ENCODE measurements at places on chromosomes 12 and 14. TPM values are rescaled to one million over a fixed set of nuclear protein-coding genes. Genes with fewer than 3 reads are reported as not detected.

DNA sequence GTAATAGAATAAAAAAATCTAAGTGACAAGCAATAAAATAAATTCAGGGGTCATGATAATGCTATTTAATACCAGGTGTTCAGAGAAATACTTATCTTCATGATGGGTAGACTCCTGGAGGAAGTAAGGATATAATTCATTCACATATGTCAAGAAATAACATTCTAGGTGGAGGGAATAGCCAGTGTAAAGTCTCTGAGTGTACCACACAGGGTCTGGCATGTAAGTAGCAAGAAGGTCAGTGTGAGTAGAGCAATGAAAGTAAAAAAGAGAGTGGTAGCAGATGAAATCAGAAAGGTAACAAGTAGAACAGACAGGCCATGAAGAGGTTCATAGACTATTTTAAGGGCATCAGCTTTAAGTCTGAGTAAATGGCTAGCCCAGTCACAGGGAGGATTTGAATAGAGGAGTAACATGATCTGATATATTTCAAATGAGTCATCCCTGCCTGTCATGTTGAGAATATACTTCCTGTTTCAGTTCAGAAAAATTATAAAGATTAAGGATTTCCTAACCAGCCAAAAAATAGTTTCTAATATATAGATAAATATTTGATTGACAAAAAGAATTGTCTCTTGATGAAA lies 519.9 kb downstream of the C12orf50 start:
- peak; percentile 5 for DNase-seq

GRCh38 chr12:58452546-58452945 lies 467.8 kb downstream of the LRIG3 start:
- DNase-seq, result no peak

GRCh38 chr12:32390572-32391219 lies 8.7 kb upstream of the FGD4 start:
- peak; percentile 14 for DNase-seq

LAG3 gene
- total RNA-seq, result 4.1 TPM

MYO1H gene
- total RNA-seq, result not detected

TRHDE gene
- not detected for total RNA-seq

DNA sequence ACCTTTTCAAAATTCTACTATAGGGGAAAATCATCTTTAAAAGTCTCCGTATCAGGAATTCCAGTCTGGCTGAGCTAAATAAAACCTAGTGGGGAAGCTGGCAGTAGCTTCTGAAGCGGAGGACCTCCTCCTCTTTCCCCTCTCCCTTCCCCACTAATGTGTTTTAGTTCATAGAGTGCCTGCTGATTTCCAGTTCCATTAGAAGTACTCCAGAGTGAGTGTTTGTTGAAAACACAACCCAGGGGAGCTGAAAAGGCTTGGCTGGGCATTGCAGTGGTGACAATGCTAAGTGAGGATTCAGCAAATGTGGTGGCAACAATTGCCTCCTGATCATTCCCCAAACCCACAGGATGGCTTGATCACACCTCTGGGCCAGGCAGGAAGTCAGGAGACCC lies 144.2 kb upstream of the FRMD6 start:
- DNase-seq, result peak; percentile 16

ACOT6 gene
- not detected for total RNA-seq

GRCh38 chr12:42472376-42472775 lies 117.2 kb downstream of the PRICKLE1 start:
- DNase-seq, result no peak

- no peak for DNase-seq
Observed at GRCh38 chr12:39959031-39959430, 146.8 kb downstream of the SLC2A13 start.

PIWIL1 gene
- not detected for total RNA-seq

DNA sequence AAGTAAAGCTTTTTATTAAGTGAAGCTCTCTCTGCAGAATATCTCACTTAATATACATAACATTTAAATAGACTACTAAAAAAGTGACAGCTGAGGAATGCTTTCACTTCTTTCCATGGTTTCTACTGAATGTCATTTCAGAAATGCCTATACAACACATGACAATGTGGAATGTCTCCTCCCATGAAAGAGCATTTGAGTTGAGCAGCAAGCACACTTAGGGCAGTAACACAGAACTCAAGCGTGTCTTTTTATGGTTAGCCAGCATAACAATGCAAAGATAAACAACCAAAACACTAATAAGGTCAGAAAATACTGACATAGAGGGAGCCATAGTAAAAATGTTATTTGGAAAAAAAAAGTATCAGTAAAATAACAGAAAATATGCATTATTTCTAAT lies 9.4 kb downstream of the PPP1R12A start:
- DNase-seq, result no peak

TTC7B gene
- 86.4 TPM for total RNA-seq

- DNase-seq, result no peak
Observed at GRCh38 chr14:30115756-30116155, 188.1 kb upstream of the PRKD1 start.

- no peak for DNase-seq
Observed at GRCh38 chr14:99929601-99930000, 135.6 kb upstream of the EVL start.

GRCh38 chr12:6943722-6944380 lies at the start of the genes C12orf57 and RNU7-1:
TSS of gene C12orf57 (plus strand) at chr12:6944022. CDS start at chr12:6944122, 100 bp downstream.
TSS of gene RNU7-1 (plus strand) at chr12:6943816.
- DNase-seq, result peak; percentile 93

- DNase-seq, result no peak
Observed at GRCh38 chr12:119258149-119258548, 76.4 kb upstream of the CCDC60 start.

DNA sequence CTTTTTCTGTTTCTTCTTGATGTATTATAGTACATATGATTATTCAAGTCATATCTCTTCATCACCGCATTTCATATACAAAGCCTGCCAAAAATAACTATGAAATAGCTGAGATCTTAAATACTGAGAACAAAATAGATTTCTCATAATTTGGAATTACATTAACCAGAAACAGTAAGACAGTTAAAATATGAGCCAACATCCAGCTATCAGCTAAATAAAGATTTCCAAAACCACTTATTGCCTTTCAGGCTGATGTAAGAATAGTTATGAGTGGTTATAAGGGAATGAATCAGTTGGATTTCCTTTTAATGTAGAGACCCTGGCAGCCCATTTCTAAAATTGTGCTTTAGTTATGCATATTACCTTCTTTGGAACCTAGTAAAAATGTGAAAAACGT lies 47.4 kb downstream of the TMEM117 start:
- no peak for DNase-seq

NRXN3 gene
- total RNA-seq, result 4.2 TPM

DNA sequence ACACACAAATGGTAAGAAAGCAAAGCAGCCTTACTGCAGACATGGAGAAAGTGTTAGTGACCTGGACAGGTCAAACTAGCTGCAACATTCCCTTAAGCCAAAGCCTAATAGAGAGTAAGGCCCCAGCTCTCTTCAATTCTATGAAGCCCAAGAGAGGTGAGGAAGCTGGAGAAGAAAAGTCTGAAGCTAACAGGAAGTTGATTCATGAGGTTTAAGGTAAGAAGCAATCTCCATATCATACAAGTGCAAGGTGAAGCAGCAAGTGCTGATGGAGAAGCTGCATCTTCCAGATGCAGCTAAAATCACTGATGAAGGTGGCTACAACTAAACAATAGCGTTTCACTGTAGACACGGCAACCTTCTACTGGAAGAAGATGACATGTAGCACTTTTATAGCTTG lies 53.5 kb downstream of the PPP1R12A start:
- DNase-seq, result no peak

NYNRIN gene
- 42.8 TPM for total RNA-seq

ITGB7 gene
- not detected for total RNA-seq

DNA sequence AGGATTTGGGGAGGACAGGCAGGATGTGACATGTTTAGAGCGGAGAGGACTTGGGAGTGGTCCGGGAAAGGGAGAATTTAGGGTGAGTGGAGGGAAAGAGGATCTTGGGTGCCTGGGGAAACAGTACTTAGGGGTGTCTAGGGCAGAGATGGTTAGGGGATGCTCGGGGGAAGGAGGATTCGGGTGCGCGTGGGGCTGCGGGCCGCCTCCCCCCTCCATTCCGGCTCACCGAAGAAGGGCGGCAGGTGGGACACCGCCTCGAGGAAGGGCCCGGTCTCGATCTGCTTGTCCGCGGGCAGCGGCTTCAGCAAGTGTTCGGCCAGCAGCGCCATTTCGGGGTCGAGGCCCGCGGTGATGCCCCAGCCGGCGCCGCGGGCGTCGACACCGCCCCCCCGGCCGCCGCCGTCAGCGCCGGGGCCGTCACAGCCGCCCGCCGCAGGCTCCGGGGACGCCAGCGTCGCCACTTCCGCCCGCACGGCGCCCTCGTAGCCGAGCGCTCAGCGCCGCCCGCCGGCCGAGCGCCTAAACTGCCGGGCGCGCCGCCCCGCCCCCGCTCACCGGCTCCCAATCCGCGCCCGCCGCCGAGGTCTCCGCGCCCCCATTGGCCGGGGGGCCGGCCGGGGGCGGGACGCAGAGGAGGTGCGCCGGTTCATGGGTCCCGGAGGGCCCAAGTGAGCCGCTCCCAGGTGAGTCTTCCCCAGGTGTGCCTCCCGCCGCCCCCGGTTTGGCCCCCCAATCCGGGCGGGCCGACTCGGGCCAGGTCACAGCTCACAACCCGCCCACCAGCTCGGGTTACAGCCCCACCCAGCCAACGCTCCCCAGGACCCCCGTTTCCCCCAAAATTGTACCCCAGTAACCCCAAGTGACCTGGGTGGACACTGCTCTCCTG lies at the start of gene GLTP:
GLTP (minus strand) TSS at position 499 of the 889 bp plus-strand sequence; CDS start at position 332, 167 bp downstream.
- peak; percentile 80 for DNase-seq

- no peak for DNase-seq
Observed at GRCh38 chr12:13749389-13749788, 232.0 kb downstream of the GRIN2B start.

- DNase-seq, result no peak
Observed at GRCh38 chr12:28866296-28866695, 282.8 kb upstream of the FAR2 start.

DNA sequence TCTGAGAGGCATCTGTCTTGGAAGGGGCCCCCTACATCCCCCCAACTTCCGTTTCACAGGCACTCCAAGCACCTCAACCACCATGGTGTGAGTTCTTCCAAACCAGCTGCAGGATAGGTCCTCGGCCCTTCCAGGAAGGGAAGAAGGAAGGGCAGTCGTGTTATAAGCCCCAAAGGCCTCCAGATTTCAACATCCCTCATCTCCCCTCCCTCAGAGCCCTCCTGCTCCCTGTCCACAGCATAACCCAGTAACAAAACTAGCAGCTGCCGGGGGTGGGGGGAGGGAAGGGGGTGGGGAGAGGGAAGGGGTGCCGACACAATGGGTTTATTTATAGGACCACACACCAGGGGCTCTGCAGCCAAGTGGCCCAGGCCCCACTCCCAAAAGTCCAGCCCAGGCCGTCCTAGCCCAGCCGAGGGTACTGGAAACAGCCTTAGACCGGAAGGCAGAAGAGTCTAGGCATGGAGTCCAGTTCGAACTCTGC lies 18.3 kb downstream of the NCKAP5L start:
- no peak for DNase-seq

GRCh38 chr12:57019983-57020719 lies 3.8 kb upstream of the TAC3 start:
- DNase-seq, result no peak

DNA sequence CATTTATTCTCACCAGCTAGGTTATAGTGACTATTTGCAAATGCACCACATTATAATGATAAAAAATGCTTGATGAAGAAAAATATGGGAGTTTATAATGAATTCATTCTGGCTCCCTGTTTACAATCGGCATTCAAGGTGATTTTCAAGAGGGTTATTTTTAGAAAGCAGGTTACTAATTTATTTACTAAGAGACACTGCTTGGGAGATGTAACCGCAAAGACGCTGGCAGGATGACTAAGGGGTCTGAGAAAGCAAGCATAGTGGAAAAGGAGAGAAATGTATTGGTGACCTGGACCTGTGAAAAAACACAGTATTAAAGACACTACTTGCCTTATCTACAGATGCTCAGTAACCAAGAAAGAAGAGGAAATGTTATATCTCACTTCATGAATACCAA lies 13.3 kb upstream of the PITPNM2 start:
- DNase-seq, result no peak

GXYLT1 gene
- 23.4 TPM for total RNA-seq

DNA sequence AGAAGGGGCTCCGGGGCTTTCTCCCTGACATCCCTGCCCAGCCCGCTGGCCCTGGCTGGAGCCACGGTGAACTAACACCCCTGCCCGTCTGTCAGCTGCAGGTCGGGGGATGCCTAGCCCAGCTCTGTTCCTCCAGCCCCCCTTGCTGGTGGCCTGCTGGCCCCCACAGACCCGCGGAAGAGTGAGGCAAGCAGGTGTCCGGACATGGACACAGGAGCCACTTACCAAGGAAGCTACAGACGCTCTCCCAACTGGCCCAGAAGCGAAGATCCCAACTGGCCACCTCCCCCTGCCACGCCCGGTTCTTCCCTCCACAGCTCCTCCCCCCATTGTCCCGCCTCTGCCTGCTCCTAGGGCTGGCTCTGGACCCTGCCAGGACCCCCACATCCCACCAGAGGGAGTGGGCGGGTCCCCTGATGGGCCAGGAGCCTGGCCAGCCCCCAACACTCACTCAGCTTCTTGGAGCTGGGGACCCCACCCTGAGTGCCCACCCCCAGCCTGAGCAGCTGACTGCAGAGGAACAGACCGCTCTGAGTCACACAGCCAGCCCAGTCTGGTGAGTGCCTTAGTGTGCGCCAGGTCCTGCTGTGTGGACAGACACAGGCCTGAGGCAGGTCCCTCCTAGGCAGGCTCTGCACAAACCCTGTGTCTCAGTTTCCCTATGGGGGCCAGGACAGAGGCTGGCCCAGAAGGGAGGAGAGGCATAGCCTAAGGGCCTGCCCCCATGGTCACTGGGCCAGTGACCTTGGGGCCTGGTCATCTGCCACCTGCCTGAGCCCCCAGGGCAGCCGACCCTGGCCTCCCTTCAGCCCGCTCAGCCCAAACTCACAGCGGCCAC lies 7.7 kb downstream of the AHNAK2 start:
- peak; percentile 87 for DNase-seq

DNA sequence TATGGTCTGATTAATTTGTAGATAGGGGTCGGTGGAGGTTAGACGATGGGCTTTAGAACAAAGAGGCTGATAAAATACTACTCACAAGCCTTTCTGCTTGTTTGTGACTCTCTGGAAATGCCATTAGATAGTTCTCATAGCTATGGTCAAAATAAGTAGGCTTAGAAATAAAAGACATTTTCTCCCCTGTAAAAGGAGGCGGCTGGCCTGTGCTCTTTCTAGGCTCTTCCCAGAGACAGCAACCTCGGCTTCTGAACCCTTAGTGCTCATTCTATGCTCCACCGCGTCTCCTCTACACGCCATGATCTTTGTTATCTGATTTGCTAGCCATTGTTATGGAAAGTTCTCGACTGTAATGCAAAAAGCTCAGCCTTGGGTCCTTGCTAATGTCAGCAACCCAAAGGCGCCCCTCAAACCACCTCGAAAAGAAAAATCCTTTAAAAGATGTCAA lies 64.5 kb downstream of the CRADD start:
- DNase-seq, result no peak

MIPOL1 gene
- 31.3 TPM for total RNA-seq

ZFHX2 gene
- 2.0 TPM for total RNA-seq

TMPRSS12 gene
- total RNA-seq, result not detected

- peak; percentile 54 for DNase-seq
Observed at GRCh38 chr14:22977684-22978486, 4.5 kb downstream of the AJUBA start.

GRCh38 chr12:113926788-113927187 lies 39.3 kb downstream of the RBM19 start:
- DNase-seq, result no peak

GARIN6 gene
- not detected for total RNA-seq

PLEKHH1 gene
- total RNA-seq, result 0.35 TPM
